ENCODE measurements at places on chromosomes 16 and 17.
A peak's percentile ranks its signal among the peaks of the same experiment; 100 is the strongest.

GRCh38 chr17:18990331-18990730 is 14.2 kb downstream of the FAM83G start:
- peaks cover 15% of the 10 kb centered on the region for H3K36me3 ChIP-seq
- H3K27me3 ChIP-seq: no peaks in the 10 kb centered on the region
- no peak for DNase-seq
- H3K27ac ChIP-seq: no peak overlapping the region
- no peak overlapping the region for H3K4me3 ChIP-seq

GRCh38 chr16:3950343-3951193 is 70.1 kb upstream of the CREBBP start:
- H3K36me3 ChIP-seq: no peaks in the 10 kb centered on the region
- no peak overlapping the region for H3K27ac ChIP-seq
- peaks cover 2% of the 10 kb centered on the region for H3K4me1 ChIP-seq
- no peak overlapping the region for H3K4me3 ChIP-seq
- no peak for DNase-seq
- H3K27me3 ChIP-seq: peaks cover 22% of the 10 kb centered on the region

- H3K36me3 ChIP-seq: no peaks in the 10 kb centered on the region
- H3K27ac ChIP-seq: no peak overlapping the region
- H3K4me3 ChIP-seq: no peak overlapping the region
- no peaks in the 10 kb centered on the region for H3K4me1 ChIP-seq
These were observed 26.2 kb upstream of the MAP3K14 start for GRCh38 chr17:45342871-45343526.

DNA sequence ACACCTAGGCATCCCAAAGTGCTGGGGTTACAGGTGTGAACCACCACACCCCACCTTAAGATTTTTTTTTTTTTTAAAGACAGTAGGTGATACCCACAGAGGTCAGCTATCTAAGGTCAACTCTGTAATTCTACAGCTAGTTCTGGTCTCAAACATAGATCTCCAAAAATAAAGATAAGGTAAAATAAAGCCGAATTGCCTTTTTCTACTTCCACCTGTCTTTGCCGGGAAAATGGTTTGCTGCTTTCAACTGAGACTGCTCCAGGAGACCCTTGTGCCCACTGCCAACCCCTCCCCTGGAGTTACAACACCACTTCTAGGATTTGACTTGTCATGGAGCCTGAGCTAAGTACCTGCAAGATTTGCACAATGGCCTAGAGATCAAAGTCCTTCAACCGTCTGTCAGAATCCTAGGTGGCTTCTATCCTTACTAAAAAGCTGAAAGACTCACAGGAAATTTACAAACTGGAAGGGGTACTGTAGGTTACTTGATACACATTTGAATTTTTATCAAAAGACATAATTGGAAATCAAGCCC is 4.7 kb upstream of the CNOT1 start:
- peaks cover 7% of the 10 kb centered on the region for H3K27me3 ChIP-seq
- no peak overlapping the region for H3K27ac ChIP-seq
- DNase-seq: no peak
- H3K4me3 ChIP-seq: no peak overlapping the region

DNA sequence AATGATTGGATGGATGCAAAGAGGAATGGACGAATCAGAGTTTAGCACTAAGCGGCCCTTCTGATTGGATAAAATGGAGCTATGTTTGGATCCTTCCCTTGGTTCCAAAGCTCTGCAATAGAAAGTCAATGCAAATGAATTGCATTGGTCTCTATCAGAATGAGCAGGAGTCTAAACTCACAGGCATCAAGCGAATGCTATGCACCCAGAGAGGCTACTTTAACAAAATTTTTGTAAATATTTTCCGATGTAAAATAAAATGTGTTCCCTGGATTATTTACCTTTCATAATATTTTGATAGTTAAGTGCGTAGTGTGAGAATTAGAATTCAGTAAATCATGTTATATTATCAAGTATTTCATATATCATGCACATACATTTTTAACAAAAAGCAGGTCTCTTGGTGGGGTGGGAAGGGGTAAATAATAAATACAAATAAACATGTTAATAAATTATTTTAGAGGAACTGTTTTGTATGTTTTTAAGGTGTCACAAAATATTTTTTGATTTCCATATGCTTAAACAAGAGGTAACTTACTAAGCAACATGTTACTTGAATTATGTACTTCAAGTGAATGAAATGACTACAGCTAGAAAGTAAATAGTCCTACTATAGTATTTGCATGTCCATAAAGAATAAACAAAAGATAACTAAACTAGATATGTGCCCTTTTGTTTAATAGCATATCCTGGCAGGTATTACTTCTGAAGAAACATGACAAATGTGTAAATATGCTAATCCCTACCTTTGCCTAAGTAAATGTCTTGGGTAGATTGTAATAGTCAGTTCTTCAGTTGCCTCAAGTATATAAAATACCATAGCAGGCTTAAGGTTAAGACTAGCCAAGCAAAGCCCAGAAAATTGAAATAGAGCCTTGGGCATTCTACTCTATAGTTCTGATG is 4.4 kb upstream of the UNK start:
- H3K4me3 ChIP-seq: peak overlapping the region; percentile 88
- no peak for DNase-seq
- peaks cover 61% of the 10 kb centered on the region for H3K4me1 ChIP-seq
- peak overlapping the region; percentile 96 for H3K27ac ChIP-seq
- no peaks in the 10 kb centered on the region for H3K27me3 ChIP-seq

GRCh38 chr17:79045842-79046196 is 21.9 kb downstream of the C1QTNF1 start:
- peak; percentile 70 for DNase-seq
- H3K27me3 ChIP-seq: peaks cover 11% of the 10 kb centered on the region
- no peaks in the 10 kb centered on the region for H3K4me1 ChIP-seq
- H3K4me3 ChIP-seq: no peak overlapping the region
- no peaks in the 10 kb centered on the region for H3K36me3 ChIP-seq
- H3K27ac ChIP-seq: no peak overlapping the region

DNA sequence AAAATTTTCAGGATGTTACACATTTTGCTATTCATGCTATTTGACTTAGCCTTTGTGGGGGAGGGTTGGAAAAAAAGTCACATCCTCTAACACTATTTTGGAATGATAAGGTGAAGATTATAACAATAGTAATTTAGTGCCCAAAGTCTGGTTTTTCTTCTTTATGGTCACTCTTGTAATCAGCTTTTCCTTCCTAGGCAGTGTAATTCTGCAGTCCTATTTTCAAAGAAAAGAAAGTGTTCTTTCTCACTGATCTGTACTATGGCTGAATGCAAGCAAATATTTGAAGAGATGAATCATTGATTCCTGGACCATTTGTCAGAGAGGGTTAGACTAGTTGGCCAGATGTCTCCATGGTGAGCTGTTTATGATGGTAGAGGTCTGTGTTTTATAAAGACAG is 8.4 kb downstream of the RSPRY1 start:
- H3K27ac ChIP-seq: no peak overlapping the region
- peaks cover 13% of the 10 kb centered on the region for H3K4me1 ChIP-seq
- H3K4me3 ChIP-seq: no peak overlapping the region
- H3K36me3 ChIP-seq: peaks cover 10% of the 10 kb centered on the region

DNA sequence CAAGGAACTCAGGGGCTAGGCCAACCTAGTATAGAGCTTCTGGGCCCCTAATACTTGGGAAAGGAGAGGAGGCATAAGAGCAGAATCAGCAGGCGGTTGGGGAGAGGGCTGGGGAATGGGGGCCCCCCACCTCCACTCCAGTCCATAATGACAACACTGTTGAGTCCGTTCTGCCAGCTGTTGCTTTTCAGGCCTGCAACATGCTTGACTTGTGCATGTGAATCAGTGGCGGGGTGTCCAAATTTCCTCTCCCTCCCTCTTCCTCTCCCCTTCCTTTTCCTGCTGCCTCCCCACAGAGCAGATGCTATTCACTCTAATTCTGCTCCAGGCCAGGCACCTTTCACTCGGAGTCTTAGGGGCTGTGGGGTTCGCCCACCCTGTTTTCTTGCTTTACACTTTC is 31.7 kb downstream of the SGSM2 start:
- H3K36me3 ChIP-seq: no peaks in the 10 kb centered on the region
- no peak for DNase-seq
- H3K27ac ChIP-seq: no peak overlapping the region
- H3K27me3 ChIP-seq: no peaks in the 10 kb centered on the region

DNA sequence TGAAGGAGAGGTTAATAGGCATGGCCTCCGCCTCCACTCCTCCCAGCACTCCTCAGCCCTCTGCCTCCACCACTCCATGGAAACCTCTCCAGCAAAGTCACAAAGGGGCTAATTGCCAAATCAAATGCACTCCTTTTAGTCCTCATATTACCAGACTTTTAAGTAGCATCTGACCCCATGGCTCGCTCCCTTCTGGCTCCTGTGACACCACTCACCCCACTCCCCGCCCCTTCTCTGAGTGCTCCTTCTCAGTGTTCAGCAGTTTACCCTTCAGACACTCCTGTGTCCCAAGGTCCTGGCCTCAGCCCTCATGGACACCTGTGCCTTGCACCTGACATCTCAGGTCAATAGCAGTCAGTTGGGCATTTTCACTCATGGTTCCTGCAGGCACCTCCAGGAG is 243.5 kb upstream of the CCL2 start:
- no peaks in the 10 kb centered on the region for H3K27me3 ChIP-seq
- no peaks in the 10 kb centered on the region for H3K4me1 ChIP-seq
- DNase-seq: no peak

GRCh38 chr16:49061137-49061714 is 220.4 kb downstream of the CBLN1 start:
- no peak overlapping the region for H3K4me3 ChIP-seq
- DNase-seq: no peak
- H3K27me3 ChIP-seq: no peaks in the 10 kb centered on the region
- no peaks in the 10 kb centered on the region for H3K36me3 ChIP-seq

GRCh38 chr16:72109966-72110530 is 16.4 kb downstream of the DHX38 start:
- H3K36me3 ChIP-seq: peaks cover 81% of the 10 kb centered on the region
- no peaks in the 10 kb centered on the region for H3K4me1 ChIP-seq
- H3K27ac ChIP-seq: no peak overlapping the region

GRCh38 chr17:68318103-68318991 is 27.1 kb downstream of the ARSG start:
- no peak overlapping the region for H3K27ac ChIP-seq
- no peak for DNase-seq
- H3K36me3 ChIP-seq: peaks cover 9% of the 10 kb centered on the region
- H3K4me3 ChIP-seq: no peak overlapping the region

GRCh38 chr16:68342620-68343019 is 31.8 kb downstream of the PRMT7 start:
- peaks cover 65% of the 10 kb centered on the region for H3K36me3 ChIP-seq
- H3K4me1 ChIP-seq: no peaks in the 10 kb centered on the region
- H3K4me3 ChIP-seq: no peak overlapping the region
- DNase-seq: no peak

- H3K4me3 ChIP-seq: no peak overlapping the region
- peaks cover 7% of the 10 kb centered on the region for H3K36me3 ChIP-seq
These were observed 248.2 kb upstream of the MAF start for GRCh38 chr16:79848719-79849118.

GRCh38 chr17:38358586-38359513 is 7.2 kb downstream of the SOCS7 start:
- H3K36me3 ChIP-seq: no peaks in the 10 kb centered on the region
- H3K27me3 ChIP-seq: no peaks in the 10 kb centered on the region
- peaks cover 14% of the 10 kb centered on the region for H3K4me1 ChIP-seq
- H3K27ac ChIP-seq: no peak overlapping the region
- DNase-seq: no peak
- no peak overlapping the region for H3K4me3 ChIP-seq

DNA sequence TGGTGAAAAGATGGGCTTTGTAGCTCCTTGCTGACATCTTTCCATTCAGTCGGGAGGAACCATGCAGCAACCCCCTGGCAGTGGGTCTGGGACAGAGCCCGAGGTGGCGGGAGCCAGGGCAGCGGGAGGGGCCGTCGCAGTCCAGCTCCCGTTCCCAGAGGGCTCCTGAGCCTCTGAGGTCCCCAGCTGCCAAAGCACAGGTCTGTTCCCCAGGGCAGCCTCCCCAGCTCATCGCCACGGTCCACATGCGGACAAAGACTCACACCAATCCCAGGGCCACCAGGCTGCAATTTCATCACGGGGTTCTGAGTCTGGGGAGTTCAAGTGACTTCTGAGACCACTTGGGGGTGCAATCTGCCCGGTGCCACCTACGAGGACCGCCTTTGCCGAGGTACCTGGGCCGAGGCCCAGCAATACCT is 196.0 kb downstream of the RBFOX3 start:
- no peaks in the 10 kb centered on the region for H3K27me3 ChIP-seq
- H3K4me1 ChIP-seq: no peaks in the 10 kb centered on the region
- no peak overlapping the region for H3K27ac ChIP-seq
- no peak for DNase-seq

DNA sequence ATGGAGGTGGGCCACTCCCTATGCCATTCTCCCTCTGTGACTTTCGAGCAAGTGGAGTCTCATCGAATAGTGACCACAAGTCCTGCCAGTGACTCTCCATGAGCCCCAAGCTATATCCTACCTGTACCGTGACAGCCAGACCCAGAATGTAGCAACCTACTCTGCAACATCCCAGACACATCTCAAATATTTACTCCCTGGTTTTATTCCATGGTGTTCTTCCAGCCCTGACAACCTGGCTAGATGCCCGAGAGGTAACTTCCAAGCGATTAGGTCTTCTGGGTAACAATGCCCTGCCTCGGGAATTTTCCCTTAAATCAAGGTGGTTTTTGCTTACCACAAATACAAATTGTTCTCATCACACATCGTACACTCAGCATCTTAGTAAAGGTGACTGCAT is 211.7 kb downstream of the ZFHX3 start:
- H3K27ac ChIP-seq: no peak overlapping the region
- H3K4me3 ChIP-seq: no peak overlapping the region
- H3K27me3 ChIP-seq: peaks cover 6% of the 10 kb centered on the region
- no peaks in the 10 kb centered on the region for H3K36me3 ChIP-seq

DNA sequence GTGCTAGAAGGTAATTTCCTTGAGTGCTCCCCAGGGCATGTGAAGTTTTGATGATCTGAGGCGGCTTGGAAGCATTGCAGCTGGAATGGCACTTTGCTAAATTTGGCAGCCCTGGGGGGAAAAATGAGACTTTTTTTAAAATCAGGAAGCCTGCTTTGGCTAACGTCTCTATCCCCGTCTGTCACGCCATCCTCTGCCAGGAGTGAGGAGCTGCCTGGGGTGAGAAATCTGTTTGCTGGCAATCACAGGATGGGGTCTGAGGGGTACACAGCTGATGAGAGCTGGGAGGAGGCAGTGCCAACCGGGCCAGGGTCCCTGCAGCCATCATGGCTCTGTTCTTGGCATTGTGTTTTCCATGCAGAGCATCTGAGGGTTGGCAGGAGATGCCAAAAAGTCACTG is 2.0 kb downstream of the ABCC12 start:
- no peak for DNase-seq
- peaks cover 17% of the 10 kb centered on the region for H3K4me1 ChIP-seq
- peaks cover 26% of the 10 kb centered on the region for H3K27me3 ChIP-seq
- H3K4me3 ChIP-seq: no peak overlapping the region

GRCh38 chr17:16866436-16866835 is 105.5 kb downstream of the TNFRSF13B start:
- DNase-seq: no peak
- no peak overlapping the region for H3K27ac ChIP-seq
- no peaks in the 10 kb centered on the region for H3K4me1 ChIP-seq

GRCh38 chr16:88502776-88503280 is 49.7 kb downstream of the ZFPM1 start:
- no peak for DNase-seq
- no peaks in the 10 kb centered on the region for H3K36me3 ChIP-seq
- no peaks in the 10 kb centered on the region for H3K27me3 ChIP-seq
- no peak overlapping the region for H3K4me3 ChIP-seq
- H3K27ac ChIP-seq: no peak overlapping the region

- no peak for DNase-seq
- H3K4me1 ChIP-seq: peaks cover 30% of the 10 kb centered on the region
- H3K36me3 ChIP-seq: peaks cover 42% of the 10 kb centered on the region
These were observed 6.6 kb downstream of the VAT1 start for GRCh38 chr17:43015579-43015978.

- H3K4me3 ChIP-seq: peak overlapping the region; percentile 80
- peaks cover 54% of the 10 kb centered on the region for H3K4me1 ChIP-seq
- peak; percentile 31 for DNase-seq
- H3K27ac ChIP-seq: peak overlapping the region; percentile 90
These were observed 1.7 kb upstream of the AKTIP start for GRCh38 chr16:53504665-53505064.

Data from activated CD4-positive, alpha-beta memory T cell treated with anti-CD3 and anti-CD28 coated beads, Interleukin-2, amount 10 ng/mL, durations not matched to agents 7 days and 5 days (primary cell).